Stimulated activated CD8-positive, alpha-beta memory T cell treated with anti-CD3 and anti-CD28 coated beads, Interleukin-7, amount 100 ng/mL, for 1 hour (primary cell): ENCODE measurements at places on chromosomes 5 and 9.

GRCh38 chr5:62786099-62786498 is 207.5 kb downstream of the LRRC70 start:
- no peak for DNase-seq

GRCh38 chr5:91493086-91493485 is 110.0 kb upstream of the ARRDC3 start:
- no peak for DNase-seq

DNA sequence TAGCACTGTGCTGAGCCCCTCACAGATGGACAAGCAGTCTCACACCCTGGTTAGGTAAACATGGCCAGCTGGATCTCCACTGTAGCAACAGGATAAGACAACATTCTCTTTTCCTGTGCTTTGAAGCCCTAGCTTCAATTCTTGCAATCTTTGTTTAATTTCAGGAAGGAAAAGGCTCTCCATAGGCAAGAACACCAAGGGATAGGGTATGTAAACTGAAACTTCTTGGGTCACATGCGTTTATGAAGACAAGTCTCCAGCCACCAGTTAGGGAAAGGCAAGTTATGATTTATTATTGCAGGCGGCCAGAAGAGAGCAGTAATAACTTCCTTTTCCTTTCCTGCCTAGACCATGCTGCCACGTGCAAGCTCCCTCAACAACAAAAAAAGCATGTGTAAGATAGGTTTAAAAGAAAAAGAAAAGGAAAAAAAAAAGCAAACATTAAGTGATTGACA is 50.1 kb upstream of the POU5F2 start:
- DNase-seq, result no peak

GRCh38 chr9:73565026-73565425 is 413.4 kb downstream of the ANXA1 start:
- DNase-seq, result no peak

- DNase-seq, result no peak
Observed at GRCh38 chr9:130364619-130365322, 80.0 kb upstream of the ASS1 start.
